ENCODE measurements at places on chromosomes 2 and 18.

DNA sequence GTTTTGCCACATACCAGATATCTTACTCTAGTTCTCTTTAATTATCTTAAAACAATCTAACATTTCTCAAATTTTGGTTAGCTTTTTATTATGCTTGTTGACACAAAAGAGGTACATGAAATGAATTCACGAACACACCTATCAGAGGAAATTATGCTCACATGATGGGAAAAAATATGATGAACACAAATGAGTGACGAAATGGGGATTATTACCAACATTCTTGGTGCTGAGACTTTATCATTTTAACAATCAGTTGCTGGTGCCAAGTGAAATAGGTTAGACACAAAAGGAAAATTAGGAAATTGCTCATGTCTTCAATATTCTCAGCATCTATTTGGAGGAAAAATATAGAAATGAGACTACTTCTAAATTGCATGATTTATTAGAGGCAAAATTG is 944.7 kb upstream of the NRXN1 start:
- DNase-seq, result no peak

GRCh38 chr2:36466135-36466534 is 110.6 kb downstream of the CRIM1 start:
- DNase-seq, result no peak

- DNase-seq, result no peak
Observed at GRCh38 chr18:7207366-7207915, 23.4 kb upstream of the LRRC30 start.

- DNase-seq, result no peak
Observed at GRCh38 chr2:37786854-37787253, 115.4 kb upstream of the CDC42EP3 start.

- DNase-seq, result no peak
Observed at GRCh38 chr2:181837563-181837962, 54.0 kb upstream of the ITPRID2 start.

- DNase-seq, result no peak
Observed at GRCh38 chr2:202034249-202035088, 814 bp downstream of the FZD7 start.

- DNase-seq, result no peak
Observed at GRCh38 chr2:175872005-175872348, 130.1 kb downstream of the LNPK start.

DNA sequence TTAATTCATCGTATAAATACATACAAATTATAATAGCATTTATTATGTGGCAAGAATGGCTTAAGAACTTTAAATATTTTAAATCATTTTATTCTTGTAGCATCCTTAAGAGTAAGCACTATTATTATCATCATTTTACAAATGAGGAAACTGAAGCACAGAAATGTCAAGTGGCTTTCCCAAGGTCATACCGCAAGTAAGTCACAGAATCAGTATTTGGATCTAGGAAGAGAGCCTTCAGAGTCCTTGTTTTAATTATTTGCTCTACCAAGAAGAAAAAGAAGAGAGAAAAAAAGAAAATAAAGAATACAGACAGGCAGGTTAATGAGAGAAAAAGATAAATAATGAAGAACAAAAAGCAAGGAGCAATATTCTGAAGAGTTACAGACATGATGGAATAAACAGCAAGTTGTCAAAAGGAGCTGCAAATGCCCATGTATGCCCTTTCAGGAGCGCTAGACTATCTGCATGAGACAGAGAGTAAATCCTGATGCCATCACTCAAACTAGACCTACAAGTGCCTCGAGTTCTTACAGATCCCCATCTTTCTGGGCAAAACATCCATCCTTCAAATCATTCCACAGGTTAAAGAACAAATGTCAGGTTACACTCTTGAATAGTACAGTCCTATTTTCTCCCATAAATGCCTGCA is 57.8 kb upstream of the ETAA1 start:
- DNase-seq, result no peak

GRCh38 chr2:44102790-44103562 is 65.7 kb upstream of the PPM1B start:
- DNase-seq, result no peak

GRCh38 chr2:239028253-239028619 is 180.4 kb downstream of the TWIST2 start:
- peak; percentile 28 for DNase-seq

GRCh38 chr2:239190361-239190760 is 210.5 kb downstream of the HDAC4 start:
- no peak for DNase-seq

DNA sequence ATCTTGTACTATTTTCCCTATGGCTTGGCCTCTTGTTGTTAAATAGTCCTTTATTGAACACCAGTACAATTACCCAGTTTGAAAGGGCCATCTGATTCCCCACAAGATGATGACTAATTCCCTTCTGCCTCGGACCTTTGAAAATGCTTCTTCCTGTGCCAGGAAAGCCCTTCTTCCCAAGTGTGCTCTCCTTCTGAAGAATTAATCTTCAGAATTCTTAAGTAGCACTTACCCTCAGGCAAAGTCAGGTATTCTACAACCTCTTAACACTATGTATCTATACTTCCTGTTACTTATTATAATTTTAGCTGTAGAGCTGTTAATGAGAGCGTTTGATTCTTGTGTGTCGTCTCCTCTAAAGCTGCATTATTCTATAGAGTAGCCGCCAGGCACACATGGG is 28.6 kb upstream of the MEX3C start:
- DNase-seq, result no peak

DNA sequence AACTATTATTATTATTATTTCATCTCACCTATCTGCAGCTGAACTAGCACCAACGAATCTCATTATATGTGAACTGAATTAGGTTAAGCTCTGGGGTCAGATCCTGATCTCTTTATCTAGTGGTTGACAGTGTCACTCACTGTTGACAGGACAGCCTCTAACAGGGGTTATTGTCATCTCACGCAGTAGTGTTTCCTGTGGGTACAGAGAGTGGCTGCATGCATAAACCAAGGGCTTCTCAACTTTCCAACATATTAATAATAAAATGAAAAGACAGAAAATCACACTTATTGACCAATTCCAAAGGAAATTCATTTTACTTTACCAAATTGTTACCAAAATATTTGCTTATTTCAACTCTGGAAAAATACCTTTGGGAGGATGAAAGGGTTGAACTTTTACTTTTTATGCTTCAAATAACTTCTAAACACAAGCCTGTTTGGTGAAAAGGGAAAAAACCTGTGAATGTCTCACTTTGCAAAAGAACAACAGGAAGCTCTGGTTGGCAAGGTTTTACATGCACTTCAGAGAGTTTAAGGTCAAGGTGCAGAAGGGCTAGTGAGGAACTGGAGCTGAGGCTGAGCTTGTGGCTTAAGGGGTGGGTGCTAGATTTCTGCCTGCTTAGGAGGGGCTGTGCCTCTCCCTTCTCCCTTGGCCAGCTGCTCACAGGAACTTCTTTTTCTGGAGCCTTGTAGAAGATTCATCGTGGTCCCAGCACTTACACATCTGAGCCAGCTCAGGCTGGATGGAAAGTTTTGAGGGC is 72.6 kb downstream of the CTAGE1 start:
- no peak for DNase-seq

GRCh38 chr2:227006189-227006897 is 157.7 kb downstream of the COL4A4 start:
- no peak for DNase-seq

GRCh38 chr2:104092886-104093285 is 761.0 kb upstream of the POU3F3 start:
- no peak for DNase-seq

GRCh38 chr2:150705767-150706166 is 218.3 kb upstream of the RND3 start:
- no peak for DNase-seq

GRCh38 chr2:114814355-114814754 is 371.9 kb downstream of the DPP10 start:
- DNase-seq, result no peak

- DNase-seq, result no peak
Observed at GRCh38 chr2:137809837-137810236, 154.4 kb upstream of the HNMT start.

DNA sequence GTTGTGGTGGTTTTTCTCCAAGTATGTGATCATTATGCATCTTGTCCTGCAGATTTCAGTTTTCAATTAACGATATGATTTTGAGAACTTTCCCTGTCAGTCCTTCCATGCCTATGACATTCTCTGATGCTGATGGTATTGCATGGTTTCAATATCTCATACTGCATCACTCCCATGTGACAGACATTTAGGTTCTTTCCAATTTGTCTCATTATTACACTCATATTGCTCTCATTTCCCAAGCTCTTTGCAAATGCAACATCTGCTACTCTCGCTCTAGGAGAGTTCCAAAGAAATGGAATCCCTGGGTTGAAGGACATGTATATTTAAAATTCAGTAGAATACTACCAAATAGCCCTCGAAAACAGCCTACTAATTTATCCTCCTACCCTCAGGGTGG is 125.5 kb downstream of the MARCHF4 start:
- DNase-seq, result no peak

DNA sequence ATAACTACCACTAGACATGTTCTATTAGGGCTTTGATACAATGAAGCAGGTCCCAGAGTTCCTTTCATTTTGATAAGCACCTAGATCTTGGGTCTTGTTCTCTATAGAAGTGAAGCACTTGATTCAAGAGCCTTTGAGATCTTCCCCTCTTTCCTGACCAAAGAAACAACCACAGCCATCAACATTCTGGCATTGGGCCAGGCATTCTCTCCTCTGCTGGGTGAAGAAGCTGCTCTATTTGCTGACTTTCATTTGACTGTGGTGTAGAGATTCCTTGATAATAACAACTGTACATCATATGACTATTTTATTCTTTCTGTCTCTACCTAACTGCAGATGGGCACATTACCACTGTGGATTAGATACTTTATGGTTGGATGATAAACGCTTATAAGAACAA is 96.6 kb upstream of the LYPD1 start:
- DNase-seq, result no peak

GRCh38 chr18:48073211-48073930 is 142.9 kb upstream of the SMAD2 start:
- peak; percentile 31 for DNase-seq

DNA sequence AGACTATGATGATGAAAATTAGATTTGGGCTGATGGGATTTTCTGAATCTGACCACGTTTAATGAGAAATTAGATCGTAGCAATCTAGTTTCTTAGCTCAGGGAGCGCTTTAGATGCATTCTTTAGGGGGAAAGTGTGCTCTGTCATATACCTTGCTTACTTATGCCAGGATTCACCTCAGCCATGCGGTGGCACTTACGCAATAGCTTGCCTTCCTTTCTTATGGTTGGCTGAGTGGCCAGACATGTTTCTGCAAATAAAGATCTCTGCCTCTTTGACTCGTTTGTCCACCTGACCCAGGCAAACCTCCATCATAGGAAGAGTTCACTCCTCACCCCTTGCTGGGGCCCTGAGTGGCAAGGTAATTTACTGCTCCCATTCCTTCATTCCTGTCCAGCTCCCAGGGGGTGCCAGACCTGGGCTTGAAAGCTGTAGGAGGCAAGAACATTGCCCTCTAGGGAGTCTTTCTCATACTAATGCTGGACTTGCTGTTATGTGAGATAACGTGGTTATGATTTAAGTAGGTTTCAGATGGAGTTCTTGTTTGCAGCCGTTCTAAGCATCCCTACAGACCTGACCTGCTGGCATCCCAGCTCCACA is 57.1 kb downstream of the FBLN7 start:
- no peak for DNase-seq

DNA sequence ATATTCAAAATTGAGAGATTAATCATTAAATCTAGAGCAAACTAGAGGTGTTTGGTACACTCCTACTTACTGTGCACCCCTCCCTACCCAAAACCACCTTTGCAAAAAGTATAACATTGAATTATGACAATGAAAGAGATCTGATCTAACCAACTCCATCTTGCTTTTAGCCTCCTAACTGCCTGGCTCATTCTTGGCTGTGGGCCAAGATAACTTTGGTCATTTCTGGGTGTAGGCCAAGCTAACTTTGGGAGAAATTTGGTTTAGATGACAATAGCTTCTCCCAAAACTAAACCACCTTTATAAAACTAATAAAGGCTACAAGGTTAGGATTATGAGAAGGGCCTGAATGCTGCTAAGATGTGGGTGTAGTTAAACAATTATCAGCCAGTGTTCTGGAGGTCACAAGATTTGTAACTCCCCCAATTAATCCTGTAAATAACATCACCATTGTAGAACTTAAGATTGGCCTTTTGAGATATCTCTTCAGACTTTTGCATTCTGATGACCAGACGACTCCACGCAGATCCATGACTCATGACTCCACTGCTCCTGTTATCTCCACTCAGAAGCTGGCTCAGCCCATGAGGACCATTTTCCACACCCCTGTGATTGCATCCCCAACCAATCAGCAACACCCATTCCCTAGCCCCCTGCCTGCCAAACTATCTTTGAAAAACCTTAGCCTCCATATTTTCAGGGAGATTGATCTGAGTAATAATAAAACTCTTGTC is 160.2 kb downstream of the FBXO15 start:
- DNase-seq, result no peak

GRCh38 chr2:240134956-240135520 is 1.1 kb downstream of the COPS9 start:
- DNase-seq, result no peak

DNA sequence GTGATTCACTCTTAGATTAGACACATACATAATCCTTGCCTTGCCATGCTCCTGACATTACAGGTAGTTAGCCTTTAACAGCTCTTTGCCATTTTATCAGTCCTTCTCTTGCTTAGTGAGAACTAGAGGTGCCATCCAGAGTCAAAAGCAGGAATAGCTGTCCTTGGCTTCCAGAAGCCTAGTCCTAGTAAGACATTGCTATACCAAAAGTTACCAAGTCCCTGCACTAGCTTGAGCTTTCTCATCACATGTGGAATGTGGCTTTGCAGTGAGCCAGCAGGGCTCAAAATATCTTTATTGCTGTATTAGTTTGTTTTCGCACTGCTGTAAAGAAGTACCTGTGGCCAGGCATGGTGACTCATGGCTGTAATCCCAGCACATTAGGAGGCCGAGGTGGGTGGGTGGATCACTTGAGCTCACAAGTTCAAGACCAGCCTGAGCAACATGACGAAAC is 104.7 kb upstream of the NOSTRIN start:
- no peak for DNase-seq

GRCh38 chr2:209624192-209624938 is 147.3 kb upstream of the UNC80 start:
- DNase-seq, result no peak

GRCh38 chr2:101806701-101807100 is 109.2 kb downstream of the MAP4K4 start:
- no peak for DNase-seq

DNA sequence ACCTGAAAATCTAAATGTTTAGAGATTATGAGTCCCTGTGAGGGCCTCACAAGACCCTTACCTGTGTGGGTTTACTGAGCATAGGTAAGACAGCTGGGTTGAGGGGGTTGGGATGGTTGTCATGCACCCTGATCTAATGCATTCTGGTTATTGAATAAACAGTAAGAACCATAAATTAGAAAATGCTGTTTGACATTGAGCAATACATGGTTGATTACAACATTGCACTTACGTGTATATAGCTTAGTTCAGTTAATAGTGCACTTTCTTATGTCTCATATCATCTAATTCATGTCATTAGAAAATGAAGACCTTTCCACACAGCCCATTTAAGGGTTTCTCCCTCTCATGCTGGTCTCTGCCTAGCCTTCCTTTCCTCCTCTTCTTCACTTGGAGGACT is 253.5 kb upstream of the ATP5MC3 start:
- no peak for DNase-seq

- no peak for DNase-seq
Observed at GRCh38 chr2:239778861-239779558, 246.1 kb downstream of the NDUFA10 start.

Data from natural killer cell treated with Interleukin-12 subunit alpha and Interleukin-12 subunit beta and Interleukin-15 and Interleukin-18, amount 100 ng/mL, for 72 hours (primary cell).